GM06990 (cell line): ENCODE measurements at places on chromosomes 1 and 21.
A peak's percentile ranks its signal among the peaks of the same experiment; 100 is the strongest.

DNA sequence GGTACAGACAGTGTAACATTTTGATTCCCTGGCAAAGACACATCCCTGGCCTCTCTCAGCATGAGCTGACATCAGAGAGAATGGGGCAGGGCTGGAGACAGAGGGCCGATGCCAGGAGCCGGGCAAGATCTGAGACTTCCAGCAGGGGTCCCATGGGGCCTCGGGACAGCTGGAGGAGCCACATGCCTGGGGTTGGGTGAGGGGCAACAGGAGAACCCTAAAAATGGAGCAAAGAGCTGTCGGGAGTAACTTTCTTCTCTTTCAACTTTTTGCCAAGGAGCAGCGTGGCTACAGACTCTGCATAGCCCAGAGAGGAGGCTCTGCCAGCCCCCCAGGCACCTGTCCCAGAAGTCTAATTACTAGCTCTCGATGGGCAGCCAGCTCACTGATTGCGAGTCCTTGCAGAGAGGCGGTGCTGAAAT is 130.8 kb downstream of the LACTBL1 start:
- no peak for DNase-seq

- no peak for DNase-seq
Measured at GRCh38 chr21:46146856-46147255, 8.5 kb downstream of the FTCD start.

DNA sequence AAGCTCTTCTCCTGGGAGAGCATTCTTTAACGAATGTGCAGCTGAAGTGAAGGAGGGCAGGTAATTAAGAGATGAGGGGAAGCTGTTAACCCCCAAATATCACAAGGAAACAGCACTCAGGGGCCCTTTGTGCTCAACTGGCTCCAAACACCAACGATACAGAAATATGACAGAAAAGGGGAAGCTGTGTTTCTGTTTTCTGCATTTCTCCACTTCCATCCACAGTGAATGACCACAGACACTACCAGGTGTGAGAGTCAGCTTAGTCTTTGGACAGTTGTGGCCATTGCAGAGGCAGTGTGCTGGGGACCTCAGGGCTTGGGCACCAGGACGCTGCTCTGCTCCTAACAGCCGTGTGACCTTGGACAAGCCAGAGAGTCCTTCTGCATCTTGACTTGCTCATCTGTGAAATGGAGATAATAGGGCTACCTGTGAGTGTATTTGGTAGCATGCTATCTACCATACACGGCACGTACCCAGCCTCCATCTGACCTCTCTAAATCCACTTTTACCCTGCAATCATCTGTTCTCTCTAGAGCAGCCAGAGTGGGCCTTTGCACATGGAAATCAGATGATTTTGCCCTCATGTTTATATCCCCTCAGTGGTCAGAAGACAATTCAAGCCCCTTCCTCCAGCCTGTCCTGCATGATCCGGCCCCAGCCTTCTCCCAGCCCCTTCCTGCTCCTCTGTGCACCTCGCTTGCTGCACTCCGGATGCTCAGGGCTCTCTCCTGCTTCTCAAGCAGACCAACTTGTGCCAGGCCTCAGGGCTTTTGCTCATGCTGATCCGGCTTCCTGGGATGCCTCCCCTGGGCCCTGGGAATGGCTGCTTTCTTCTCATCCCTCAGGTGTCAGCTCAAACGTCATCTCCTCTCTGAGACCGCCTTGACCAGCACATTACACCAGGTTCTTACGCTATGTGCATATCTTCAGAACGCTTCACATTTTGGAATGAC is 4.7 kb upstream of the TINAGL1 start:
- no peak for DNase-seq

DNA sequence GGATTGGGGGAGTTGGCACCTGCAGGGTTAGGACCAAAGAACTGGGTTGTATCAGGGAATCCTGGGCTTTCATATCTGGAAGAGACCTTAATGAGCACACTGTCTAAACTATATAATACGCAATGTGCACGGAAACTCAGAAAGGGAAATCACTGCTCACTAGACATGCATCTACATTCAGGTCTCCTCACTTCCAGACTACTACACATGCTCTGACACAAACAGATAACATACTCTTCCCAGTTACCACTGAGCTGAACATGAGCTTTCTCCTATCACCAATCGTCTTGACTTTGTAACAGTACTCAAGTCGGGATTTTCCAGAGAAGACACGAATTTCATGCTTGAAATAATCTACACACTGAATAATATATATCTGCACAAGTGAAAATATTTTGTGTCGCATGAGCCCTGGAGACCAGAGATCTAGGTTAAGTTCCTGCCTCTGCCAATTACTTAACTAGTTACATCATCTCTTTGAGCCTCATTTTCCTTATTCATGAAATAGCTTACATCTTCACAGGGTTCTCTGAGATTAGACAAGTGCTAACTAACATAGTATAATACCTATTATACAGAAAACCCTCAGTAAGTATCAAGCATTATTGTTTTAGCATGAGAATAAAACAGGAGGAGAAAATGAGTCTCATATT is 101.1 kb downstream of the JAK1 start:
- DNase-seq: no peak

- no peak for DNase-seq
Measured at GRCh38 chr1:232143315-232143886, 486.5 kb downstream of the SIPA1L2 start.

DNA sequence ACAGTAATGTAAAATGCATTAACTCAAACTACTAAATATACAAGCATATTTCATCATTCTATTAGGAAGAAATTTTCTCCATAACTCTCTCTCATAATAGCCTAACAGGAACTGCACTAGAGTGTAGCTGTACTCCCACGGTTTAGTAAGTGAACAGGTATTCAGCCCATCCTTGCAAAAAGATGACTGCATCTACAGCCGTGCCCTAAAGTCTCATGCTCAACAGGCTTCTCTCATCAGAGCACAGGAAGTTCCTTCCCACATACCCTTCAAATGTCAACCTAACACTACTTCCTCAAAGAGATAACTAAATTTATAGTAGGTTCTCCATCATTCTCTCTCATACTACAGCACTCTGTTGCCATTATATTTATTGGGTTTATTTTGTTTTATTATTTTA is 251.6 kb downstream of the AKT3 start:
- no peak for DNase-seq

- no peak for DNase-seq
Measured at GRCh38 chr1:103788377-103788776, 38.7 kb downstream of the AMY1C start.

- no peak for DNase-seq
Measured at GRCh38 chr1:218537122-218537913, 192.2 kb downstream of the TGFB2 start.

- no peak for DNase-seq
Measured at GRCh38 chr21:34939673-34940331, 109.3 kb downstream of the RUNX1 start.

DNA sequence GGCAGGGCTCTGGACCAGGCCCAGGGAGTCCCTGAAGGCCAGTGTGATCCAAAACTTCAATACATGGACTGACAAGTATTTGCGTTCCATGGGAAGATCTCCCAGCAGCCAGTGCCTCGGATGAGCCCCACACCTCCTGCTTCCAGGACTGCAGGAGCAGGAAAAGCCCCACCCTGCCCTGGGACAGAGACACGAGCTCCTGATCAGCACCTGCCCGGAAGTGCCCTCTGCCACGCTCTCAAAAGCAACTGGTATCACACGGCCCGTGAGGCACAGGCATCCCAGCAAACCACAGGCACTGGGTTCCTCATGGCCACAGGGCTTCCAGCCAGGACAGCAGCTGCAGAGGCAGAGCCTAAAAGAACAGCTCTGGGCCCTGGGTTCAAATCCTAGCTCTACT is 48.6 kb downstream of the ACOT7 start:
- DNase-seq: no peak

- DNase-seq: no peak
Measured at GRCh38 chr1:153429266-153430165, 13.2 kb downstream of the S100A7A start.

GRCh38 chr1:218953386-218953785 is 220.3 kb upstream of the LYPLAL1 start:
- DNase-seq: no peak

DNA sequence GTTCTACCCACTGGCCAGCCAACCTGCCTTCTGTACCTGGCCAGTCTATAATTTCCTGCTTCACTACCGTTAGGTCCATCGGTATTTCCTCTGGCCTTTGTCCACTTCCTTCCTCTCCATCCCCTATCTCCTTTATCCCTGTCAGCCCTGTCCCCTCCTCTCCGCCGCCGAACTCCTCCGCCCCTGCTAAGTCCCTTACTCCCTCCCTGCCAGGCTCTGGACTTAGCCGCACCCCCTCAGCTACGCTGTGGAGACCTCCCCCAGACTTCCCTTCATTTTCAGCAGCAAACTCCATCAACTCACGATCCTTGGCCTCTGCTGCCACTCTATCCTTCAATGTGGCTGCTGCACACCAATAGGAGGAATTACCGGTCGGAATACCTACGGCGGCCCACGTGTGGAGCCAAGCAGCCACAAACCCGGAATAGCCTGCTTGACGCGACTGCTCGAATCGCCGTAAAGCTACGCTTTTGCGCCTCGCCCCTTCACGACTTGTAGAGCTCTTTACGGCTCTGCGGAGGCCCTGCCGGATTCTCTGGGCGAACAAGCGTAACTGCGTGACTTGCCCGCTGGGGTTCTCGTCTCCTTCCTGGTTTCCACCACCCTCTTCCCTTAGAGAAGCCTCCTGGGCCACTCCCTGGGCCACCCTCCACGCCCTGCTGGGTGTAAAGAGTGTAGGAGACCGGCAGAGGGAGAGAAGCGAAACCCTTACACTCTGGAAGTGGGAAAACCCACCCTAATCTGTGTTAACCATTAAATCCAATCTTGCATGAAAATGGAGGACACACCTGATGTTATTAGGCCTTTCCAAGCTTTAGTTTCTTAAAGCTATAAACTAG is at the start of gene ZNHIT6:
TSS of gene ZNHIT6 (minus strand) at position 444 of the 839 bp plus-strand sequence. CDS start at position 295, 149 bp downstream.
- peak; percentile 85 for DNase-seq

DNA sequence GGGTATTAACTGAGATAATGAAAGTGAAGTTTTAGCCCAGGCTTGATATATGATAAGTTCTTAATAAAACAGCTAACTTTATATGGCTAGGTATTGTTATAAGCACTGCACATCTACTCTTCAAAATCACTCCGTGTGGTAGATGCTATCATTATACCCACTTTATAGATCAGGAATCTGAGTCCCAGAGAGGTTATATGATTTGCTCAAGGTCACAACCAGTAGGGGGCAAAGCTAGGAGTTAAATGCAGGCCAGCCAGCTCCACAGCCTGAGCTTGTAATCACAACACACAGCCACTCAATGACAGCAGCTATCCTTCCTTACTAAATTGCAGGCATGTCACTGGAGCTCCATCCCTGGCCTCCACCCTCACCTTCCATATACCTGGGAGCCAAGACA is 115.8 kb downstream of the CAPN8 start:
- no peak for DNase-seq

- no peak for DNase-seq
Measured at GRCh38 chr1:111804776-111805175, 49.1 kb downstream of the DDX20 start.

GRCh38 chr1:100931716-100932115 is 35.8 kb downstream of the SLC30A7 start:
- no peak for DNase-seq

DNA sequence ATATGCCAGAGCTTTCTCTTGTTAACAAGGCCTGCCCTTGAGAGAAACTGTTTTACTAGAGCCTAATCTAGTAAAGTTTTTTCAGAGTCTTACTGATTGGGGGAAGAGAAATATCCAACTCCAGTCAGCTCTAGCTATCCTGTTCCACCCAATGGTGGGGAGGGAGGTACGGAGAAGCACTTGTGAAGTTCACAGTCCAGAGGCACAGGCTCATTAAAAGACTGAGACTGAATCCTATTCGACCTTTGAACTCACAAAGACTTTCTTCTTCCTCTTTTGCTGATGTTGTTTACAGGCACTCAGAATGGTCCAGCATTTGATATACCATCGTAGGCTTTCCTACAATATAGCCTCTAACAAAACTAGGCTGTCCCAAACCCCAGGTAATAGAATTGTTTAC is 15.5 kb upstream of the SFT2D2 start:
- no peak for DNase-seq

DNA sequence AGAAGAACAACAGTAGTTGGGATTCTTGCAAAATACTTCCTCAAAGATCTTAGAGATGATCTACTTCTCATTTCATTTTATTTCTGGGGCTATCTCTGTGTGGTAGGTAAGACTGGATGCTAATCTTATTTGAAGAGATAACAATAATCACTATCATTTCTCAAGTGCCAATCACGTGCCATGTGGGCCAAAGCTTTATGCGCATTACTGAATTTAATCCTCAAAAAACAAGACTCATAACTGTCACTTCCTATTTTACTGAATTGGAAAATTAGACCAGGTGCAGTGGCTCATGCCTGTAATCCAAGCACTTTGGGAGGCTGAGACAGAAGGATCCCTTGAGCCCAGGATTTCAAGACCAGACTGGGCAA is 121.7 kb downstream of the KCNN3 start:
- no peak for DNase-seq

GRCh38 chr1:12565966-12566352 is 52.1 kb downstream of the DHRS3 start:
- no peak for DNase-seq

DNA sequence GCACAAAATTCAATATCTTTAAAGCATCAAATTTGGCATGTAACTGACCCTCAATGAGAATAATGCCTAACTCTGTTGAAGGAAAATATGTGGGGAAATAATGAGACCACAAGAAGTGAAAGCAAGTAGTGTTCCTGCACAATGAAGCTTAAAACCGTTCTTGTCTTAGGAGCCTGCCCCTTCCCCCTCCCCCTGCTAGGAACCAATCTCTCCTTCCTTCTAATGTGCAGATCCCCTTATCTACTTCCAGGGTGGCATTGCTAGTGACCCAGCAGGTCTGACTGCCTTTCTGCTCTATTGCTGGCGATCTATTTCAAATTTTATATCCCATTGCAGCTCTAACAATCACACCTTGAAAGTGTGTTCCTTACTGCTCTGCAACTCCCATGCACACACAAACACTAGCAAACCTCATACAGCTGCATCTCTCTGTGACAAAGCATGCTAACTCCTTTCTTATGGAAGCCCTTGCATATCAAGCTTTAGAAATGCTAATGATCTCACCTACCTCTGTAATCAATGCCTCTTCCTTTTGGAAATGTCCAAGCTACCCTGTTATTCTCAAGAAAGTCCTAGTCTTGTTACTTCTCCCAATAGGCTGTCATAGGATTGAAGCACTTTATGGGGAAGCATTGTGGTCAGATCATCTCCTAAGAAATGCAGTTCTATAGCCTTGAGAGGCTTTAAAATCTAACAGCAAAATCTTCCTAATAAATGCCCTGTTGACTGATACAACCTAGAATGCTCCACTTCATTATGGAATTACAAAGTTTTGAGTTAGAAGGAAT is 26.5 kb downstream of the BCL9 start:
- DNase-seq: no peak

DNA sequence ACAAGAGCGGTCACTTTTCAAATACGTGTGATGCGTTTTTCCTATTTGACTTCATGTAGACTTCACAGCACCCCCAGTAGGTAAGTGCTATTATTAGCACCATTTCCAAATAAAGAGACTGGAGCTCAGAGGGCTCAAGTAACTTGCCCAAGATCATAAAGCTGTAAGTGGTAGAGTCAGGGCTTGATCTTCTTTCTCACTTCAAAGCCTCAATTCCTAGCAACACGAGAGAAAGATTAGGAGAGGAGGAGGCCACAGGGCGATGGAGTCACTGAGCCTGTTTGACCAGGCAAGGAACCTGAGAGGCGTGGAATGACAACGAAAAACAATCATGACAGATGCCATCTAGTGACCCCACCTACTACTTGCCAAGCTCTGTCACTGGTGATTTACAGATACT is 181.0 kb downstream of the FOXD2 start:
- no peak for DNase-seq
